ENCODE measurements at places on chromosomes 5 and 9. TPM values are rescaled to one million over a fixed set of nuclear protein-coding genes. Genes with fewer than 3 reads are reported as not detected.

PCDHGB6 gene
- total RNA-seq = not detected

CSNK1G3 gene
- total RNA-seq = 32.8 TPM

SOX30 gene
- not detected for total RNA-seq

ELOVL7 gene
- total RNA-seq = 0.31 TPM

RAPGEF1 gene
- 89.0 TPM for total RNA-seq

INSL4 gene
- not detected for total RNA-seq

PCAT7 gene
- not detected for total RNA-seq

BTNL8 gene
- 0.20 TPM for total RNA-seq

CD74 gene
- 294 TPM for total RNA-seq

C9 gene
- total RNA-seq = not detected

ADAM19 gene
- total RNA-seq = 3.5 TPM

SLC27A6 gene
- total RNA-seq = not detected

BTNL9 gene
- total RNA-seq = not detected

FBN2 gene
- not detected for total RNA-seq

GARIN3 gene
- total RNA-seq = 0.46 TPM

LURAP1L gene
- total RNA-seq = not detected

PCDHA1 gene
- not detected for total RNA-seq

PCDHB10 gene
- not detected for total RNA-seq

ZNF782 gene
- total RNA-seq = 4.0 TPM

LAMC3 gene
- 0.56 TPM for total RNA-seq

C5orf52 gene
- total RNA-seq = not detected

GLDC gene
- total RNA-seq = 0.68 TPM

GBGT1 gene
- total RNA-seq = 1.6 TPM

MRNIP gene
- total RNA-seq = 13.9 TPM

SHISAL2B gene
- total RNA-seq = not detected

SLC2A6 gene
- total RNA-seq = 9.3 TPM

TAF11L3 gene
- total RNA-seq = not detected

BTF3 gene
- total RNA-seq = 1,092 TPM

PPP3R2 gene
- total RNA-seq = not detected

NXNL2 gene
- not detected for total RNA-seq

TAF11L5 gene
- total RNA-seq = not detected
